ENCODE measurements at places on chromosomes 4 and X.

GRCh38 chr4:145557720-145558119 lies 61.5 kb upstream of the MMAA start:
- DNase-seq, result peak; percentile 26

GRCh38 chrX:131970347-131970746 lies 52.8 kb upstream of the STK26 start:
- no peak for DNase-seq

DNA sequence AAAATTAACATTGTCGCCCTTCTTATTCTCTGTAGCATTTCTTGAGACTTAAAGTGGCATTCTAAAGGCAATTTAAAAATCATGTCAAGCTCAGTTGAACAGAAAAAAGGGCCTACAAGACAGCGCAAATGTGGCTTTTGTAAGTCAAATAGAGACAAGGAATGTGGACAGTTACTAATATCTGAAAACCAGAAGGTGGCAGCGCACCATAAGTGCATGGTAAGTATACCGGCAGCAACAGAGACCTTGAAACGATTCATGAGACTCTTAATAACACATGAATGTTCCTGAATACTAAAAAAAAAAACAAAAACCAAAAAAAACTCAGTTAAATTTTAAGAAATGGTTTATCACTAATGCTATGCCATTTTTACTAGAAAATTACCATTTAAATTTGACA lies 82.4 kb upstream of the HPRT1 start:
- DNase-seq, result no peak

DNA sequence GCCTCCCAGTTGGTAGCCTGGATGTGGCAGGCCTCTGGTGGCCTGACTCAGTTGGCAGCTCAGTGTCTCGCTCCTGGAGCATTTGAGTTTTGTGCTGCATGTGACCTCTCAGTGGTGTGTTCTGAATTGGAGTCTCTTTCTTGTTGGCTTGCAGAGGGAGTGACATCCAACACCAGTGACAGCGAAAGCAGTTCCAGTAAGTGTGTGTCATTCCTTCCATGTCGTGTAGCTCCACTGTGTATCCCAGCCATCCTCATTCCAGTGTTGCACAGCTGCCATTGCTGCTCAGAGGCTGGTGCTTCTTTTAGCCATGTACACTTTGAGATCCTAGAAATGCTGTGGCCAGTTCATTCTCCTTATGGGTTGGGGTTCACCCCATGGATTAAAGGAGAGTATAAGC lies 52.4 kb downstream of the DLG3 start:
- DNase-seq, result no peak

DNA sequence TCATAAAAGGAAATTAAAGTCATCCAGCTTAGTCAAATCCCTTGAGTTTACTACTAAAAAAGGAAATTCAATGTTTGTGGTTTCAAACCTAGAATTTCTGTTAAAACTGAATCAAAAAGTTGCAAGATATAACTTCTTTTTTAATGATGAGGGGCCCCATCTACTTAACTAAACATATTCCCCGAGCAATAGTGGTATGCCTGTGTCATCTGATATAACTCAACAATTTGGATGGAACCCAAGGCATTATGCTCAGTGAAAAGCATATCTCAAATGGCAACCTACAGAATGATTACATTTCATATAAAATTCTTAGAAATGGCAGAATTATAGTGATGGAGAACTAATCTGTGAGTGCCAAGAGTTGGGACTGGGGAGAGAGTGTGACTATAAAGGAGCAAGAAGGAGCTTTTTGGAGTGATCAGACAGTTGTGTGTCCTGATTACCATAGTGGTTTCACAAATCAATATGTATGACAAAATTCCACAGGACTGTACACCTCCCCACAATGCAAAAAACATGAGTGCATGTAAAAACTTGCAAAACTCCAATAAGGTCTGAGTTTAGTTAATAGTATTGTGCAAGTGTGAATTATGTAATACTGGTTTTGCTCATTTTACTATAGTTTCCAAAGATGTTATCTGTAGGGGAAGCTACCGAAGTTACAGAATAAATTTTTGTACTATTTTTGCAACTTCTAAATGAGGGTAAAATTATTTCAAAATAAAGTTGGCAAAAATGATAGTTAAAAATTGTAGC lies 323.2 kb downstream of the ARHGAP24 start:
- DNase-seq, result no peak

- no peak for DNase-seq
These were observed 20.2 kb upstream of the RBPJ start for GRCh38 chr4:26300314-26301307.

DNA sequence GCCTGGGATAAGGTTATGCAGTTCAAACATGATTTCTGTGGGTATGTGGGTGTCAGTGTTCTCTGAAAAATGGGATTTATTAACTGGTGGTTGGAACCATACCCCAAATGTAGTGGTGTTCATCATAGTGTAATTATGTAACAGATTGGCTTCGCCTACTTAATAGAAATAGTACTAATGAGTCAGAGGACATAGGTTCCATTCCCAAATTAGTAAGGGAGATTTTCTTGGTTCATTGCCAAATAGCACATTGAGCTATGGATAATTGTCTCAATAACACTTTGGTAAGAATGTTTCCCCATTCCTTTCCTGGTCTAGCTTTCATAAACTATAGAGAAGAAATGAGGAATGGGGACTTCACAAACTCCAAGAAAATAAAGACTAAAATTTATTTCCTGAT lies 20.5 kb upstream of the CYBB start:
- no peak for DNase-seq

DNA sequence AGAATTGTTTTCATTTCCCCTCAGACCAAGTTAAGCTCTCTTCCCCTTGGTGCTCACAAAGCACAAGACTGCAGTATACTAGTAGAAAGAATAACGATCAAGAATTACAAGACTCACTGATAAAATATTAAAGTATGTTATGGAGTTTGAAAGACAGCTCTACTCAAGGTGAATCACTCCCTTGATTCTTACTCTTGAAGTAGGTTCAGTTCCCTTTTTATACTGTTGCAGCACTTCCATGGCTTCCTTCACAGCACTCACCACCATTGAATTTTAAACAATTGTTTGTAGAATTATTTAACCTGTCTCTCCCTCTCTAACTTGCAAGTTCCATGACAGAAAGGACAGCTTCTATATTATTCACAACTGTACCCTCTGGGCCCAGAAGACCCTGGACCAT lies 42.2 kb downstream of the CASK start:
- no peak for DNase-seq

GRCh38 chr4:87122252-87122651 lies 98.2 kb downstream of the KLHL8 start:
- no peak for DNase-seq

- no peak for DNase-seq
These were observed 25.3 kb downstream of the CLNK start for GRCh38 chr4:10659251-10659650.

GRCh38 chrX:97524997-97525396 lies 641.3 kb downstream of the RPA4 start:
- DNase-seq, result no peak

GRCh38 chrX:20665481-20665880 lies 398.8 kb upstream of the RPS6KA3 start:
- no peak for DNase-seq

DNA sequence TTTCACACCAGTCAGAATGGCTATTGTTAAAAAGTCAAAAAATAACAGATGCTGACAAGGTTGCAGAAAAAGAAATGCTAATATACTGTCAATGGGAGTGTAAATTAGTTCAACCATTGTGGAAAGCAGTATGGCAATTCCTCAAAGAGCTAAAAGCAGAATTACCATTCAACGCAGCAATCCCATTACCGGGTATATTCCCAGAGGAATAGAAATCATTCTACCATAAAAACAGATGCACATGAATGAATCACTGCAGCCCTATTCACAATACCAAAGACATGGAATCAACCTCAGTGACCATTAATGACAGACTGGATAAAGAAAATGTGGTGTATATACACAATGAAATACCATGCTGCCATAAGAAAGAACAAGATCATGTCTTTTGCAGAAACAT lies 243.0 kb downstream of the STPG2 start:
- DNase-seq, result no peak

DNA sequence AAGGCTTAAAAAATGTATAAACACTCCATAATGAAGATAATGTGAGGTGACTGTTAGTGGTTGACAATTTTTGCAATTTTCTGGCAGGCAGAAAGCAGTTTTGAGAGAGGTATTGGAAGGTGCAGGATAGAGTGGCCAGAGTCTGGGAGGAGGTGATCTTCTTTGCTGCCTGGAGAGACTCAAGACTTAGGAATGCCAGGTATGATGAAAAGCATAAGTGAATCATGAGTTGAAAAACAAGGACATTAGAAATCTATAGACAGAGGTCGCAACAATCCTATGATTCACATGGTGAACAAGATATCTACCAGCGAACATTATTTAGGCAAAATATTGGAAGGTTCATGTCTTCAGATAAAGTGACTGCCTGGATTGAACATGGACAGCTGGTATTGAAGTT lies 118.5 kb downstream of the CFAP299 start:
- DNase-seq, result no peak

GRCh38 chrX:132795181-132795580 lies 163.2 kb downstream of the HS6ST2 start:
- no peak for DNase-seq

DNA sequence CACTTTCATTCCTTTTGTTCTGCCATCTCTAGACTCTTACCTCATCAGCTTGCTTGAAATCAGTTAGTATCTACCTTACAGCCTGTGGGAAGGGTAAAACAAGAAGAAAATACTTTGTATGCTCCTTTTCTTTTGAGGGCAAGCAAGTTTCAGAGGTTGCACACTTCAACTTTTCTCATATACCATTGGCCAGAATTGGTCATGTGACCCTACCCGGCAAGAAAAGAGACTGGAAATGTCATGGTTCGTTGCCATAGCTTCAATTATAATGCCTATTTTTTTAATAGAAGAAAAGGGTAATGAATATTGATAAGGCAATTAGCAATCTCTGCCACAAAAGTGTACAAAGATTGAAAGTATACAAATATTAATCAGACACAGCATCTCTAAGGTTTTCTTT lies 346.7 kb upstream of the TACR3 start:
- DNase-seq, result no peak

DNA sequence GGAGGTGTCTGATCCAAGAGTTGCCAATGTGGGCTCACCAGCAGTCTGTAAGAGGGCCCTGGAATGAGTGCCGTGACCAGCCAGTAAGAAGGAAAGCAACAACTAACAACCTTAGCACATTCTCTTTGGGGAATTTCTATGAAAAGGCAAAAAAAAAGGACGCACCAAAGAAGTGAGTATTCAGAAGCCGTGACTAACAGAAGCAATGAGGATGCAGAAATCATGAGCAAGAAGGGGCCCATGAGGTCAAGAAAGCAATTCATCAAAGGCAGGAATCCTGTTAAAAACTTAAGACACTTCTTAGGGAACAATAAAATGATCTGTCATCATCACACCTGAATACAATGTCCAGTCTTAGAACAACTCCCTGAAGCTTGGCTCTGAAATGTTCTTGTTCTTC lies 260.5 kb downstream of the RAPGEF2 start:
- no peak for DNase-seq

GRCh38 chrX:148049441-148049840 lies 68.3 kb downstream of the FMR1NB start:
- no peak for DNase-seq

DNA sequence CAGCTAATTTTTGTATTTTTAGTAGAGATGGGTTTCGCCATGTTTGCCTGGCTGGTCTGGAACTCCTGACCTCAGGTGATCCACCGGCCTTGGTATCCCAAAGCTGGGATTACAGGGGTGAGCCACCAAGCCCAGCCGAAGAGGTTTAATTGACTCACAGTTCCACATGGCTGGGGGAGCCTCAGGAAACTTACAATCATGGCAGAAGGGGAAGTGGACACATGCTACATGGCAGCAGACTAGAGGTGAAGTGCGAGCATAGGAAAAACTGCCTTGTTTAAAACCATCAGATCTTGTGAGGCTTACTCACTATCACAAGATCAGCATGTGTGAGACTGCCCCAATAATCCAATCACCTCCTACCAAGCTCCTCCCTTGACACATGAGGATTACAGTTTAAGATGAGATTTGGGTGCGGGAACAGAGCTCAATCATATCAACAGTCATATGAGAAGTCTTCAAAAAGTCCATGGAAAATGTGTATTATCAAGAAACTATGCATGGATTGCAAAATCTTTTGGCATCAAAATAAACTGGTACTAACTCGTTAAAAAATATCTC lies 25.8 kb upstream of the RPL39 start:
- DNase-seq, result no peak

- DNase-seq, result no peak
These were observed 155.5 kb upstream of the MXRA5 start for GRCh38 chrX:3501833-3502535.

DNA sequence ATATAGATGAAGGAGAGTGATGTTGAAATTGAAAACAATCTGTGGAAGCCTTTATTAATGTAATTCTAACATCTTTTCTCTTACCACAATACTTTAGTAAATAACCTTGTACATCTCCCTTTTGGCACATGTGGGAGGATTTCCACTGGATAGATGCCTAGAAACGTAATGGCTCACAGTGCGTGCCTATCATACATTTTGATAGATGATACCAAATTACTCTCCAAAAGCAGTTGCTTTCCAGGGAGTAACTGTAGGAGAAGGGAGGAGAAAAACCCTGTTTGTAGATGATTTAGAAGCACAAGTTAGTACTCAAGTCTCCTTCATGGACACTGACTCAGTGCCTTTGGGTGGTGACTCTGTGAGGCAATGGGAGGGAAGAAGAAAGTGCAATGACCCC lies 476.3 kb downstream of the CCSER1 start:
- no peak for DNase-seq

- DNase-seq, result no peak
These were observed 101.6 kb upstream of the MID1IP1 start for GRCh38 chrX:38699696-38700095.

GRCh38 chr4:156705311-156705710 lies 266.3 kb downstream of the PDGFC start:
- no peak for DNase-seq

DNA sequence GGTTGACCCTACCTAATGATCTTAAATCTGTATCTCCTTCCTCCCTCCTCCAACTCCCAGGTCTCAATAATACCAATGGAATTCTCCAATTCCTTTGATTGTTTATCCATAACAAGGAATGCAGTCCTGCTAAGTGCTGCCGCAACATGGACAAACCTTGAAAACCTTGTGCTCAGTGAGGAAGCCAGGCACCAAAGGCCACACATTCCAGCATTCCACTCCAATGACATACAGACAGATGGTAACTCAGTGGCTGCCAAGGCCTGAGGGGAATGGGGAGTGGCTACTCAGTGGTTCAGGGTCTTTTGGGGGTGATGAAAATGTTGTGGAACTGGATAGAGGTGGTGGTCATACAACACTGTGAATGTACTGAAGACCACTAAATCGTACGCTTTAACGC lies 10.4 kb downstream of the HAUS7 start:
- no peak for DNase-seq

GRCh38 chrX:68833448-68833805 lies 4.6 kb downstream of the EFNB1 start:
- no peak for DNase-seq

GRCh38 chr4:122379239-122379638 lies 428 bp downstream of the ADAD1 start:
- DNase-seq, result no peak

- DNase-seq, result no peak
These were observed 13.6 kb downstream of the SH3RF1 start for GRCh38 chr4:169256856-169257761.

Data from stimulated activated CD8-positive, alpha-beta memory T cell treated with anti-CD3 and anti-CD28 coated beads, Interleukin-7, amount 100 ng/mL, for 24 hours (primary cell).